Activated gamma-delta T cell treated with anti-CD3 and anti-CD28 coated beads, Interleukin-2, amount 50 U/mL, for 16 hours (primary cell): ENCODE measurements at places on chromosomes 6 and 20.

- no peak for DNase-seq
Measured at GRCh38 chr6:71035871-71036270, 79.0 kb upstream of the B3GAT2 start.

DNA sequence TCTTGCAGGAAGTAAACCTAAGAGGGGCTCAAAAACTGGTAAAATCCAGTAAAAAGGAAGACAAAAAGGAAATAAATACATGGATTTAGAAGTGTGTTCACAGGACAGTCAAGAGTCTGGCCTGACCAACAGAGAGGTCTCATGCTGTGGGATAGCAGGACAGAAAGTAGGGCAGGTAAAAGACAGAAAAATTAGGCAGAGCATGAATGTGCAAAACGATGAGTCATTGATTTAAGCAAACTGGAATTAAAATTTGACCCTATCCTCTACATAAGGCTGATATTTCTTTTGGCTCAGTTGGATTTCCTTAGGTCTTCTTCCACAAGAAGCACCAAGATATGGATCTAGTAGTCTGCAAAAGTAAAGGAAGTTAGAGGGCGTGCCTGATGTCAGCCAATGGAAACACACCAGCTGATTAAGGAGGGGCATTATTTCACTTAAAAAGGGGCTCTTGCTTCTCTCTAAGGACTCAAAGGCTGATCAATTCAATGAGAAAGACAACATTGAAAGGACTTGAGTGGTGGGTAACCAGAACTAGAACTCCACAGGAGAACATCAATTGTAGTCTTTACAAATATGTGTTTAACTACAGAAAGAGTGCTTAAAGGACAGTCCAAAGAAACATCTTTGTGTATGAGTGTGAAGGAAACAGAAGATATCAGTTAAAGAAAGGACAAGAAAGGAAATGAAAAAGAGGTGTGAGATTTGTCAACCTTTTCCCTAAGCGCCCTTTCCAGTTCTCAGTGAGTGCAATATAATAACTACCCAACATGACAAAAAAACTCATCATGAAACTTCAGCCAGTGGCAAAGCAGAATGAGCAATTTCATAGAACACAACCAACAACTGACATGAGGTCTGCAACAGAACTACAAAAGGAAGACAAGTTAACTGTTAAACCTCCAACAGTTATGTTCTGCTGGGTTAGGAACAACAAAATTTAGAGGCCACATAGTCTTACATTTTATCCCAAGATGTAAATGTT is 19.4 kb upstream of the MYB start:
- no peak for DNase-seq

DNA sequence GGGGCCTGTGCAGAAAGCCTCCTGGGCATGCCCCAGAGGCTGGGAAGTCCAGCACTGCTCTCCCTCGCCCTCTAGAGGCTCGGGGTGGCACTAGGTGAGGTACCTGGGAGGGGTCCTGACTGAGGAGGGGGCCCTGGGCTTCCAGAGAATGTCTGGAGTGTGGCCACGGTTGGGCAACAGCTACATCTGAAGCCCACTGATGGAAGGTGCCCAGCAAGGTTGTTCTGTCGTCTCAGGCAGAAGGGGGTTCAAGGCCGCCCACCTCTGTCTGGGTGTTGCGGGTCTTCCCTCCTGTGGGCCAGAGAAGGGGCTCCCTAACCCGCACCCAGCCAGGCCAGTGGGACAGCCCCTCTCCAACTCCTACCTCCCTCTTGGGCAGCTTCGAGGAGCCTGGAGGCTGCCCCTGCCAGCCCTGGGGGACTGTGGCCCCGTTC is 11.4 kb upstream of the VEGFA start:
- DNase-seq = no peak

GRCh38 chr20:63293871-63294535 is 1.0 kb downstream of the COL20A1 start:
- no peak for DNase-seq

DNA sequence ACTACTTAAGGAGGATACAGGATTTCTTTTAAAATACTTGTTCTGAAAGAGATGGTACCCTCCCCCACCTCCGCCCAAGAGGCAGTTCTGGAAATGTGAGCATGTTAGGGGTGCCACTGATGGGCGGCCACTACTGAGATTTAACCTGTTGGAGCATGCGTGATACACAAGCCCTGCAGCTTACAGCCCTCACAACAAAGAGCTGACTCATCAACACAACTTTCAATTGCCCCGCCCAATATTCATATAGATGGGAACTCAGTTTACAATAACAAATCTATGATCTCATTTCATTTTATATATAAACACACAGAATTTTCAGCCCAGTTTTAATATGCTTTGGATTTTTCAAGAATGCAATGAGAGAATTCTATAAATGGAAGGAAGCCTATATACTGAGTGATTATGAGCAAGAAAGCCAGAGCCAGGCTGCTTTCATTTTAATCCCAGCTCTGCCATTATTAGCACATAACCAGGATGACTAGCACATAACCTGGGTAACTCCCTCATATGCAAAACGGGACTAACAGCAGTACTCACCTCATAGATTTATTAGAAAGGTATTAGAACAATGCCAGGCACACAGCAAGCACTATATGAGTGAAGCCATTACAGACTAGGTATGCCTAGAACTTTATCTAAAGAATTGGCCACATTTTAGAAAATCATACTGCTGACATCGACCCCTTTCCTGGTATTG is 45.6 kb upstream of the IPCEF1 start:
- no peak for DNase-seq

DNA sequence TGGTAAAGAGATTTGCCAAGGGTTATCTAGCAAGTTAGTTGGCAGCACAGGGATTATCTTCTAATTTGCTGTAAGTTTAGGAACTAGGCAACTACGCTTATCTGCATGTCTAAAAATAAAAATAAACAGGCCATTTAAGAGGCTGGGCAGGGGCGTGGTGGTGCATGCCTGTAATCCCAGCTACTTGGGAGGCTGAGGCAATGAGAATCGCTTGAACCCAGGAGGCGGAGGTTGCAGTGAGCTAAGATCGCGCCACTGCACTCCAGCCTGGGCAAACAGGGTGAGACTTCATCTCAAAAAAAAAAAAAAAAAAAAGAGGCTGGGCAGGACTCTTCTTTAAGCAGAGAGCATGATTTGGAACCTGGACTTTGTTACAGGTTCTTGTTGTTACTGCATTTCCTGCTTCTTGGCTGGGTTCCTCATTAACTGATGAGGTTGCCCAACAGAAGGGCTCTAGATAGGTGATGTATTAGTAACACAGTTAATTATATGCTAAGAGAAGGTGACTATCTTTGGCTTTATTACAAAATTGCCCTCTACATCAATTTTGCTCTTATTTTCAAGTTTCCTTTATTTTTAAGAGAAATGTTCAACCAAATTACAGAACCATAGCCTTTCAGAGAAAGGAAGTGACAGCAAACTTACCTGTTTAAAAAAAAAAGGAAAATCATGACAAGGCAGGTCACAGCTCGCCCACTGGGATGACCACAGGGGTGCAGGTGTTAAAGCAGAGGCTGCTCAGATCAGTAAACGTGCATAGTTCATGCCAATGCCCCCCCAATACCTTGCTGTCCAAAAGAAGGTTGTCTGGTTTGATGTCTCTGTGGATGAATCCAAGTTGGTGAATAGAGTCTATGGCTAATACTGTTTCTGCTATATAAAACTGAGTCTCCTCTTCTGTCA is 32.5 kb downstream of the STK38 start:
- peak; percentile 12 for DNase-seq
